ENCODE measurements at places on chromosomes 11 and 22.

- peak; percentile 64 for DNase-seq
Measured at GRCh38 chr22:31347251-31348008, 1.3 kb upstream of the PATZ1 start.

DNA sequence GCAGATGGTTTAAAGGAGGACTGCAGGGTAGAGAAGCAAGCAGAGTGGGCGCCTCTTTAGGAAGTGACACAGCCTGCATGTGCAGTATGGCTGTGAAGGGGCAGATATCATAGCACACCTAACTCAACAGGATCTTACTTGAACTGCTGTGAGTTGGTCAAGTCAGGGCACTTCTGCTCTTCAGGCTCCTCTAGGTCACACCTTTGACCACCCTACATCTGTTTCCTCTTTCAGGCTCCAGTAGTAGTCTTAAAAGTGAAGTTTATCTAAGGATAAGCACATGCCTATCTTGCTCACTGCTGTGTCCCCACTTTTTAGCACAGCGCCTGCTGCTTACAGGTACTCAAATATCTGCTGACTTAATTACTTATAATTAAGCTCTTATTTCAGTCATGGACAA lies 6.5 kb downstream of the MRPL16 start:
- no peak for DNase-seq

DNA sequence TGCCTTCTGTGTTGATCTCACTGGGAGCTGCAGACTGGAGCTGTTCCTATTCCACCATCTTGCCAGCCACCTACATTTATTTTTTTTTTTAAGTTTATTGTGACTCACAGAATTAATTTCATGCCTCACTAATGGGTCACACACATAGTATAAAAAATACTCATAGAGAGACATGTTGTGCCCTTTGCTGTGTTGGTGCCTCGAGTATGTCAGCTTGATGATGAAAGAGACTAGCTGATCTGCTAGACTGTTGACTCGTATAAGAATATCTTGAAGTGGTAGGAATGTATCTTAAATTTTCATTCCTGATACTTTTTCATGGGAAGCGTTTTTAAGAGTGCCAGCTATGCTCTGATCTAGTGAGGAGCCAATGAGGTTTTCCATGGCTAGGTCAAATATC lies 28.6 kb upstream of the AMPD3 start:
- no peak for DNase-seq

- no peak for DNase-seq
Measured at GRCh38 chr11:94993400-94993943, 20.0 kb downstream of the KDM4D start.

DNA sequence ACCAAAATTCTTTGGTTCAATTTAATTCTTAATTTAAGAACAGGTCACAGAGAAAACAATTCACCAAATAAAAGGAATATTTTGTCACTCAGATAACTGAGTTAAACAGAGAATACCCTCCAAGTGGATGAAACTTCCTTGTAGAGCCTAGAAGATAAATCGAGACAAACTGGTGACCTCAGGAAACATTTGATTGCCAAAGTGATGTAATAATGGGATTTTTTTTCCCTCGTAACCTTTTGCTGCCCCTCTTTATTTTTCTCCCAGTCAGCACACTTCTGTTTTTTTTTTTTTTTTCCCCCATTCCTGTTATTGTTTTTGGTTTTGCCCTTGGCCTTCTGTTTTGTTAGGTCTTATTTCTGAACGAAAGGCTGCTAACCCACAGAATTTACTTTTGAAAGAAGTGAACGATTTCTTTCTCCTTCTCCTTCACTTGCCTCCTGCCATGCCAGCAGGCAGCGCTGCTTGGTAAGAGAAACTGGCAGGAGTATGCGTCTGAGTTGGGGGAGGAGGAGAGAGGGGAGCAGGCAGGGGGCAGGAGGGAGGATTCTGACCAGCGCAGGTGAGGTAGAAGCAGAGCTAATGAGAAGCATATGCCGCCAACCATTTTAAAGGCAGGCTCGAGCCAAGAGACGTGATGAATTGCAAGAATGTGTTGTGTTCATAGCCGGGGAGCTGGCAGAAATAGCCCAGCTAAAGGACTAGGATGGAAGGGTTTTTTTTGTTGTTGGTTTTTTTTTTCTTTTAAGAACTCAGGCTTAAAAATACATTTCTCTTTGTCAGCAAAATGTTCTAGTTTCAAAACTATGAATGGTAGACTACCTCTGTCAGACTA lies 121.9 kb upstream of the MTMR2 start:
- no peak for DNase-seq

GRCh38 chr11:69965821-69966582 lies 112.1 kb upstream of the ANO1 start:
- no peak for DNase-seq

GRCh38 chr11:60345489-60345888 lies 18.4 kb downstream of the MS4A6E start:
- peak; percentile 15 for DNase-seq

DNA sequence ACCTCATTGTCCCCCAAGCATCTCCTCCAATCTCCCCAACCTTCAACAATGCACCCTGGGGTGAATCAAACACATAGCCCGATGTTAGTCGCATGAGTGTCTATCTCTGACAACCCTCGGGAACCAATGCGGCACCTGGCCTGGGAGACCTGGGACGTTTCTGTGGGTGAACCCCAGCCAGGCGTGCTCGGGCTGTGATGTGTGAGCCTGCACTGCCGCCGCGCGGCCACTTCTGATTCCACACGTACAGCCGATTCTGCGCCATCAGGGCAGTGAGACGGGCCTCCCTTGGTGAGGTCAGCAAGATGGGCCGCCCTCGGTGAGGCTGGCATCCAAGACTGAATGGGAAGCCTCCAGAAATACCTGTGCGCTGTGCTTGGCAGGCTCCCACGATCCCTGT lies 5.2 kb upstream of the H19 start:
- DNase-seq, result no peak

DNA sequence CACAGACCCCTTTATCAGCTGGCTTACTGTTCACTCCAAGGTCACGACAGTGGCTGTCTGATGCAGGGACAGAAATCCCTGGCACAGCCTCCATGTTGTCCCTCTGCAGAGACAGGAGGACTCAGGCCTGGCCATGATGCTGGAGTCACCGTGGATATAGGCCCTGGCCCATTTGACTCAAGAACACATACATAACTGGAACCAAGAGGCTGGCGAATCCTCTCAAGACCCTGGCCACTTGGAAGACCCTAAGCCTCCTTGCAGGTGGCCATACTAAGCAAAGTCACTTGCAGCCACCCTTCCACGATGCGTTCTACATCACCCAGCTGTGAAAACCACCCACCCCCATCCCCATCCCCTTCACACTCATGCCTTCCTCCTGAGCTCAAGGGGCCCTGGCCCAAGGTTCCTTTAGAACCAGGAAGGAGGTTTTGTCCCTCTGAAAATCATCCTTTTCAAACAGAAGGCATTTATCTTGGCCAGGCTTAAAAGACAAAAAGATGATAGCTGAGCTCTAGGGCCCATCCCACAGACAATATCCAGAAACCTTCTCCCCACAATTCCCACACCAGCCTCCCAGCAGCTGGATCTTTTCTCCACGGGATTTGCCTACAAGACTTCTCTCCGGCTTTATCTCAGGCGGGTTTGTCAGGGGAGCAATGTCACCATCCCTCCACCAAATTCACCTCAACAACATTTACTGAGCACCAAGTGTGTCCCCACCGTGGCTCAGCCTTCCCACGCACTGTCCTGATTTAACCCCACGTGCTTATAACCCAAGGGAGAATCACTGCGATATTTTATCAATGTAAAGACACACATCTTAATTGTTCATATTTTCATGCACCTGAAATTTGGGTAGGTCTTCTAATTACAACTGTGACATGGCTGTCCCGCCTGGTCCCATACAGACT lies 123.4 kb upstream of the SERPIND1 start:
- DNase-seq, result no peak

DNA sequence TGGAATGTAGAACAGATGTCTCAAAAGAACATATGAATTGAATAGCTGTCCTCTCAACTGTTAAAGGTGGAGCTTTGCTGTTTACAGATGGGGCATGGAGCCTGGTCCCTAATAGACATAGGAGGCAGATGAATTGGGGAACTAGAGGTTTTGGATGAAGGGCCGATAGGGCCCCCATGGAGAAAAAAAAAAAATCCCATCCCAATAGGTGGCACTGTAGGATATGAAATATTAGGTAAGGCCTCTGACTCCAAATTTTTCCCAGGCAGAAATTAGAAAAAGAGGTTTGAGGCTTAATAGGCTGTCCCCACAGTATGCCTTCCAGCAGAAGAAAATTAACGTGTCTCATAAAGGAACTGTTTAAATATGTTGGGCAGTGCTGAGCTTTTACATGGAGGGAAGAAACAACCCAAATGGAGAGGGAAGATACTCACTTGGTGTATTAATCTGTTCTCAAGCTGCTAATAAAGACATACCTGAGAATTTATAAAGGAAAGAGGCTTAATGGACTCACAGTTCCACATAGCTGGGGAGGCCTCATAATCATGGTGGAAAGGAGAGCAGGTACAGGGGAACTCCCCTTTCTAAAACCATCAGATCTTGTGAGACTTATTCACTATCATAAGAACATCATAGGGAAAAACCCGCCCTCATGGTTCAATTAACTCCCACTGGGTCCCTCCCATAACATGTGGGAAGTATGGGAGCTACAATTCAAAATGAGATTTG lies 30.1 kb upstream of the TMEM45B start:
- DNase-seq, result peak; percentile 50

DNA sequence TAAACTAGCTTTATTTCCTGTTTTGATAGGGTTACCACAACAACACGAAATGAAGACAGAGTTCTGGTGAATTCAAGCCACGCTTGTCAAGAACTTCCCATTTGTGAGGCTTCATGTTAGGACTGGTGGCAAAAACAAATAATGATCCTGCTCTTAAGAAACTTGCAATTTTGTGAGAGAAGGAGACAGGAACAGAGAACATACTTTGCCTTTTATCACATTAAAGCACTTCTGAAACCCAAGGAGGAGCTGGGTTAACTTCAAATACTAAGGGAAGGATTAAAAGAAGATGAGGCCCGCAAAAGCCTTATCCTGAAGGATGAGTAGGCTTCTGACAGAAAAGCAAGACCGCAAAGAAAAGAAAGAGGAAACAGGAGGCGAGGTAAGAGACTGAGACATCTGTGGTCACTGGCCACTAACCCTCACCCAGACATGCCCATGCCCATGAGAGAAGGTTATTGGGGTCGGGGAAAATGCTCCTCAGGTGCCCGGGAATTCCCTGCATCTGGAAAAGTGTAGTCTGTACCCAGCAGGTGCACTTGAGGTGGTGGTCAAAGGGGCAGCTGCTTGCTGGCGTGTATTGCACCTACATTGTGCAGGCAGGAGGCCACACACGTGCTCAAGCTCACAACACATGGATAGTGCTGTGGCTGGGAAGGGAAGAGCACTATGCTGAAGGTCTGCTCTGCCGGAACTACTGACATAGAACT lies 50.5 kb downstream of the MAPK1 start:
- DNase-seq, result peak; percentile 97

GRCh38 chr11:105298174-105298573 lies 158.6 kb upstream of the CARD18 start:
- DNase-seq, result no peak

GRCh38 chr11:108854346-108854745 lies 189.5 kb downstream of the DDX10 start:
- no peak for DNase-seq

DNA sequence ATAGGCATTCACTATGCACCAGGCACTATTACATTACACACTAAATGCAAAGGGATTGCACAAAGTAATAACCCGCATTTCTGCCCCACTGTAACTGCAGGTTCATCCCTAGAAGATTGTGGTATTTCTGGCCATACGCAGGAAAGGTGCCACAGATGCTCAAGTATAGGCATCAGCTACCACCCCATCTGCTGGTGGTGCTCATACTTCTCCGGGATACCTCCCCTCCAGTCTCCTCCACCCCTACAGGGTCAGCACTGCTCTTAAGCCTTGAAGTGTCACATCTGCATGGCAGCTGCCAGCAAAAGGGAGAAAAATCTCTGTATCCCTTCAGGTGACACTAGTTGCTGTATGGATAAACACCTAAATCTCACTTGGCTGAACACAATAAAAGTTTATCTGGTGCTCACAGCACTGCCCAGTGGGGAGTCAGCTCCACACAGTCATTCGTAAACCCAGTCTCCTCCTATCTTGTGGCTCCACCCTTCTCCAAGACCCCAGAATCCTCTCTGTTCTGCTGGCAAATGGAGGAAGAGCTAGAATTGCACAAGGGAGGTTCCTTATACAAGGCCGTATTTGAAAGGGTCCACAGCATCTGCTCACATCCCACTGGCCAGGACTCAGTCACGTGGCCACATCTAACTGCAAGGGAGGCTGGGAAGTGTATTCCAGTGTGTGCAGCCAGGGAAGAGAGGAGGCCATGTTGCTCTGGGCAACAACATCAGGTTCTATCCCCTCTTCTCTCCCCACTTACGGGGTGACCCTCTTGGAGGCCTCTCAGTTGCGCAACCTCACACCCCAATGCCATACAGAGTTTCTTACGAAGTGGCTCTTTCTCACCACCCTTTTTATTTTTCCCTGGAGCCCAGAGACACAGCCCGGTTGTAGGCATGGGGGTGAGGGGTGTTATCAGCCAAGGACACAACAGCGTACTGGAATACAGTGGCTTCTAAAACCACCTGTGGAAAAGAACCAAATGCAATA lies 114.7 kb downstream of the BUD13 start:
- no peak for DNase-seq

Measured in AML-193 (cell line).